CD4-positive, alpha-beta memory T cell (primary cell): ENCODE measurements at places on chromosomes 13 and 19. TPM values are rescaled to one million over a fixed set of nuclear protein-coding genes. Genes with fewer than 3 reads are reported as not detected.

LRRC25 gene
- 0.73 TPM for total RNA-seq

VWA8 gene
- total RNA-seq: 23.3 TPM

ARHGAP33 gene
- total RNA-seq: 15.8 TPM

SKA3 gene
- 0.33 TPM for total RNA-seq

SIGLECL1 gene
- not detected for total RNA-seq
